Activated naive CD4-positive, alpha-beta T cell treated with anti-CD3 and anti-CD28 coated beads, Interleukin-2, amount 10 ng/mL, durations not matched to agents 7 days and 5 days (primary cell): ENCODE measurements at places on chromosomes 11 and 22.

DNA sequence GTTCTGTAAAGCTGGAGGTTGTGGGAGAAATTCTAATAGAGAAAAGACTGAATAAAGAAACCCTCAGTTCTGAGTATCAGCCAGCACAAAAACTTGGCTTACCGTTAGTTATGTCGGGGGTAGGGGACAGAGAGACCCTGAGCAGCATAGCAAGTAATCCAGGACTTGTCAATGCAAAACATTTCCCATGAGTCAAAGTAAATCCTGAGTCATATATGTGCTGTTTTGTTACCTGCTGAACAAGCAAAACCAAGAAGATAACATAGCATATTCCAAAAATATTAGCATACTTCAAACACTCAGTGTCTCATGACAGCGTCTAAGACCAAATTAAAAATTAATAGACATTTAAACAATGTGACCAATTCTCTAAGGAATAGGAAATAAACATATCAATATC is 75.1 kb upstream of the LUZP2 start:
- no peak for DNase-seq

- DNase-seq: no peak
Measured at GRCh38 chr11:21018248-21018647, 348.9 kb downstream of the NELL1 start.

DNA sequence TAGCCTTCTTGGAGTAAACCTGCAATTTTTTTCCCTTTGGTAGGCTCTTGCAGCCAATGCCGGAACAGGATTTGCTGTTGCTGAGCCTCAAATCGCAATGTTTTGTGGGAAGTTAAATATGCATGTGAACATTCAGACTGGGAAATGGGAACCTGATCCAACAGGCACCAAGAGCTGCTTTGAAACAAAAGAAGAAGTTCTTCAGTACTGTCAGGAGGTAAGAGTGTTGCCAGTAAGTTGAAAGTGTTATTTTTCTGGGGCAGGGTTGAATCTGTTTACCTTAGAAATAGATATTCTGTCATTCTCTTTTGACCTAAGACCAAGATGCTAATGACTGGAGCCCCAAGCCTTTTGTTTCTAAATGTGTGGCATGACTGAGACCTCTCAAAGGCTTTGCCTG is 39.7 kb downstream of the APLP2 start:
- no peak for DNase-seq

DNA sequence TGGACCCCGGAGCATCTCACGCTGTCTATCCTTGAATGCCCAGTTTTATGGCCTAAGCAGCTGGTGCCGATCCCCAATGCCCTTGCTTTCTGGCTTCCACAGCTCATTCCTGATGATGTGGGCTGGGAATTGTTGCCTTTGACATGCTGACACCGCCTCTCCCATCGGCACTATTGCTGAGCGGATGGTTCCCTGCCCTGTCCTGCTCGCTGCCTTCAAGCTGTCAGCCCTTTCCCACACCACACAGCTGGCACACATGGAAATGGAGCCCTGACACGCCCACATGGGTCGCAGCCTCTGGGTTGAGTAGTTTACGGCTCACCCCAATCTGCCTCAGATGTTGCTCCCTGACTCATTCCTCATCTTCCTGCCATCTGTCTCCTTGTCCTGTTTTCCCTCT is 110.2 kb upstream of the SESN3 start:
- DNase-seq: no peak

DNA sequence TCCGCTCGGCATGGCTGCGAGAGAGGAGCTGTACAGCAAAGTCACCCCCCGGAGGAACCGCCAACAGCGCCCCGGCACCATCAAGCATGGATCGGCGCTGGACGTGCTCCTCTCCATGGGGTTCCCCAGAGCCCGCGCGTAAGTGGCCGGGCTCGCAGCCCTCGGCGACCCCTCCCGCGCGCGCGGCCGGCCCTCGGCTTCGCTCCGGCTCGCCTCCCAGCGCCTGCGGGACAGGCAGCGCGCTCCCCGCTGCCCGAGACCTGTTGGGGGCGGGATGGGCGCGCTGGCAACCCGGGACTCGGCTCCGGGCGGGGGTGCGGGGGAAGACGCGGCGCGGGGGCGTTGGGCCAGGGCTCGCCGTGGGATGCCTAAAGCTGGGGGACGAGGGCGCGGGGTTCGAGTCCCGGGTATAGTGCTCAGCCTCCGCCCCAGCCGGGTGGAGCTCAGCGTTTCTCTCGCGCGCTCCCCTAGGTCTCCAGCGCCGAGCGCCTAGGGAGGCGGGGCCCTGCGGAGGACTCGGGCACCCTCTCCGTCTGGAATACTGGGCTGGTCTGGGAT is 630 bp downstream of the UBASH3B start:
- peak; percentile 66 for DNase-seq

GRCh38 chr11:107014871-107015270 is 3.4 kb downstream of the GUCY1A2 start:
- DNase-seq: no peak
